ENCODE measurements at places on chromosomes 1 and 21.

GRCh38 chr1:42128499-42128898 lies 24.7 kb upstream of the GUCA2B start:
- no peak for DNase-seq

DNA sequence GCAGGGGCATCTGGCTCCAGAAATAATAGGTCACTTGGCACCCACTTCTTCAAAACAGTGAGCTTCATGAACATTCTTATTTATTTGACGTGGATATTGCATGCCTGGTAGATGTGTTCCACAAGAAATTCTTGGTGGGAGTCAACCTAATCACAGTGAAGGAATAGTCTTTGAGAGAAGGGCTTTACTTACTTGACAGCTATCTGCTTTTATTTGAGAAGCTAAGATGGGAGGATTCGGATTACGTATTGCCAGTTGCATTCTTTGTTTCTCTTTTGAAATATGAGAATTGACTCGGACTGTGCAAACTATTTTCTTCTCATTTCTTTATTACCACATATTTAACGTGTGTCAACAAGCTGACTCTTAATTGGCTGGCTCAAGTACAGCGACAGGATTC lies 117.2 kb downstream of the FASLG start:
- no peak for DNase-seq

GRCh38 chr21:34110594-34111202 lies 37.3 kb downstream of the MRPS6 start:
- no peak for DNase-seq

- no peak for DNase-seq
These were observed 27.0 kb upstream of the PEF1 start for GRCh38 chr1:31671561-31672201.

GRCh38 chr1:87474098-87474497 lies 145.4 kb downstream of the LMO4 start:
- DNase-seq, result peak; percentile 20

GRCh38 chr1:150106341-150106740 lies 38.8 kb downstream of the VPS45 start:
- no peak for DNase-seq

DNA sequence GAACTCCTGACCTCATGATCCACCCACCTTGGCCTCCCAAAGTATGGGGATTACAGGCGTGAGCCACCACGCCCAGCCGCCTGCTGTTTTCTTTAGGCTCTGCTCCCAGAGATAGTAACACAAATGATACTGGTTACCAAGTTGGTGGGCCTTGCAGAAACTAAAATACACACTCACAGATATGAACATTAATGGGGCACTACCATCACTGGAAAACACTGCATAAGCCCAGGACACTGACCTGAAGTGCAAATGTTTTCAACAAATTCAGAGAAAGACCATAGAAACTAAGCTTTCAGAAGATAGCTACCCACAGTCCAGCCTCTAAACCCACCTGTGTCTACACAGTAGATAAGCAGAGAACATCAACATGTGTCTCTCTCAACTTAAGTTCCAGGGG lies 180.5 kb downstream of the FCRL5 start:
- no peak for DNase-seq

- DNase-seq, result no peak
These were observed 244.4 kb downstream of the TGFB2 start for GRCh38 chr1:218589487-218589886.

DNA sequence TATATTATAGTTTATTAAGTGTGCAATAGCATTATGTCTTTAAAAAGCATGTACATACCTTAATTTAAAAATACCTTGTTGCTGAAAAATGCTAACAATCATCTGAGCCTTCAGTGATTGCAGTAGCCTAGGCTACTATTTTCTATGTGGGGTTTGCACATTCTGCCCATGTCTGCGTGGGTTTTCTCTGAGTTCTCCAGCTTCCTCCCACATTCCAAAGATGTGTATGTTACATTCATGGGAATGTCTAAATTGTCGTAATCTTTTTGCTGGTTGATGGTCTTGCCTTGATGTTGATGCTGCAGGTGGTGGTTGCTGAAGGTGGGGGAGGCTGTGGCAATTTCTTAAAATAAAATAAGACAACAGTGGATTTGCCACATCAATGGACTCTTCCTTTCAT lies 12.5 kb downstream of the AADACL3 start:
- no peak for DNase-seq

- DNase-seq, result no peak
These were observed 29.4 kb downstream of the LRRC3 start for GRCh38 chr21:44484498-44485253.

GRCh38 chr1:36748466-36748865 lies 265.8 kb upstream of the CSF3R start:
- DNase-seq, result no peak
